Renal cortical epithelial cell (primary cell): ENCODE measurements at places on chromosomes 11 and 22.
A peak's percentile ranks its signal among the peaks of the same experiment; 100 is the strongest.

GRCh38 chr22:33386270-33386669 lies 328.1 kb upstream of the SYN3 start:
- DNase-seq = peak; percentile 17

DNA sequence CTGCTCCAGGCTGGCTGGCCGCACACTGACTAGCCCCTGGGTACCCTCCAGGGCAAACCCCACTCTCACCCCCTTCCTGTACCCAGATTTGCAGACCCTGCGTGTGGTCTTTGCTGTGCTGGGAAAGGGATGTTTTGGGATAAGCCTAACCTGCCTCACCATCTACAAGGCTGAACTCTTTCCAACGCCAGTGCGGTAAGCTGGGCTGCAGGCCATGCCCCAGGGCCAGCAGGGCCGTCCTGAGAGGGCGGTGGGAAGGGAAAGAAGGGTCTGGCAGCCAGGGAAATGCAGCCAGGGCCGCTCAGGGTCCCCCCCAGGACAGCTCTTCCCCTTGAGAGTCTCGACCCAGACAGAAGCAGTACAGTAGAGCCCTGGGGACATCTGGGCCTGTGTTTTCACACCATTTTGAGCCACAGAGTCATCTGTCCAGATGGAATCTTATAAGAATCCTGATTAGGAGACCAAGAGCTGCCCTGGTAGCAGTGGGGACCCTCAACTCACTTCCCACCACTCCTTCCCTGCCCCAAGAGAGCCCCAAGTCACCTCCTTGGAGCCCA lies 22.4 kb upstream of the SLC22A12 start:
- DNase-seq = no peak

GRCh38 chr11:75815345-75816168 lies 547 bp downstream of the UVRAG start:
- DNase-seq = no peak

DNA sequence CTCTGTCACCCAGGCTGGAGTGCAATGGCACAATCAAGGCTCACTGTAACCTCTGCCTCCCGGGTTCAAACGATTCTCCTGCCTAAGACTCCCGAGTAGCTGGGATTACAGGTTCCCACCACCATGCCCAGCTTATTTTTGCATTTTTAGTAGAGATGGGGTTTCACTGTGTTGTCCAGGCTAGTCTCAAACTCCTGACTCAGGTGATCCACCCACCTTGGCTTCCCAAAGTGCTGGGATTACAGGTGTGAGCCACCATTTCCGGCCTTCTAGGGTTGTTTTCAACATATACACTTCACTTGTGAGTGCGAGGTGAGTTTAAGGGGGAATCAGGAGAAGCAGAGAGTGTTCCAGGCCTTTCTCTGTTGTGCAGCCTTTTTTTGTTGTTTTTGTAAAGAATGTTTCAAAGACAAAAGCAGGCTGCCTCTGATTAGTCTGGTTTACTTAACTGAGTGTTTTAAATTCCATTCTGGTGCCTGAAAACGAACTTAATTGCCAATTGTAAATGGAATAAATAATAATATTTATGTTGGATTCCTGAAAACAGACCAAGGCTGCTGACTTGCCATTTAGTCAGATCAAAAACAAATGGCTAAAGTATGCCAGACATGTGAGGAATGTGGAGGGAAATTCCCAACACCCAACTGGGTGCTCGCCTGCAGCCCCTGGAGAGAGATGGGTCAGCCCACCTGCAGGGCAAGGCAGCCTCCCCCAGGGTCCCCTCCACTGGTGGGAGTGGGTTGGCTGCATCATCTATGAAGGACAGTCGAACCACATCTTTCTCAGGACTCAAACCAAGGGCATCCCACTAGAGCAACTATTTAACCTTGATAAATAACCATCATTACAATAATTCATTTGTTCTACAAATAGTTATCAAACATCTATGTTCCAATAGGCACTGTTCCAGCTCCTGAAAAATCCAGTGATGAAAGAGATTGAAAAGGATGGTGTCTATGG lies 4.6 kb upstream of the RANGAP1 start:
- DNase-seq = peak; percentile 96

DNA sequence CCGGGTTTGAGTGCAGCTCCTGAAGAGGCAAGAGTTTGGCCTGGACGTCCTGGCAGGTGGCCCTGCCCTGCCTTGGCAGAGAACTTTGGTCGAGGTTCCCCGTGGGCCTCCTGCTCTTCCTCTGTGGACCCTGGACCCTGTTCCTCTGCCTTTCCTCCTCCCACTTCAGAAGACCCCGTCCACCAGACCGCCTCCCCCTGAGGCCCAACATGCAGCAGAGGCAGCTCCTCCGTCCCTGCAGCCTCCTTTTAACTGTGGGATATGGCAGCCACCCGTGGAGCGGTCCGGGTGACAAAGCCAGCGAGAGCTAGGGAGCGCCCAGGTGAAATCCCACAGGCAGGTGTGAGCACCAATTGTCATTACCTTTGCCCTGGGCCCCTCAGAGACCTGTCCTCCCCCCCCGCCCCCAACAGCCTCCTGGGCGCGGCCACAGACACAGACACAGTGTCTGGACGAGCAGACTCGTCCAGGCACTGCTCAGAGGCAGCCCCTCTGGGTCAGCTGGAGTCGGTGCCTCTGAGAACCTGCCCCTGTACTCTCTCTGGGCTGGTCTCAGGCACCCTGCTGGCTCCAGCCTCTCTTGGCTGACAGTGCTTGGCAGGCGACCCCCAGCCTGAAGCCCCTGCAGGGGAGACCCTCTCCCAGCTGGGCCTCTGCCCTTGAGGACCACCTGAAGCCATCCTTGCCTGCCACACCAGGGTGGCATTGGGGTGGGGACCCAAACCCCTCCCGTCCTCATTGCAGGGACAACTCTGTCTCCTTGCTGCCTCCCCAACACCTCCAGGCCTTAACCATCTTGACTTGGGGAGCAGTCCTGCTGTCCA lies 4.1 kb upstream of the PTDSS2 start:
- DNase-seq = no peak

GRCh38 chr11:22199243-22199642 lies 6.4 kb downstream of the ANO5 start:
- no peak for DNase-seq

- DNase-seq = no peak
Measured at GRCh38 chr11:65260756-65261590, 789 bp upstream of the POLA2 start.

DNA sequence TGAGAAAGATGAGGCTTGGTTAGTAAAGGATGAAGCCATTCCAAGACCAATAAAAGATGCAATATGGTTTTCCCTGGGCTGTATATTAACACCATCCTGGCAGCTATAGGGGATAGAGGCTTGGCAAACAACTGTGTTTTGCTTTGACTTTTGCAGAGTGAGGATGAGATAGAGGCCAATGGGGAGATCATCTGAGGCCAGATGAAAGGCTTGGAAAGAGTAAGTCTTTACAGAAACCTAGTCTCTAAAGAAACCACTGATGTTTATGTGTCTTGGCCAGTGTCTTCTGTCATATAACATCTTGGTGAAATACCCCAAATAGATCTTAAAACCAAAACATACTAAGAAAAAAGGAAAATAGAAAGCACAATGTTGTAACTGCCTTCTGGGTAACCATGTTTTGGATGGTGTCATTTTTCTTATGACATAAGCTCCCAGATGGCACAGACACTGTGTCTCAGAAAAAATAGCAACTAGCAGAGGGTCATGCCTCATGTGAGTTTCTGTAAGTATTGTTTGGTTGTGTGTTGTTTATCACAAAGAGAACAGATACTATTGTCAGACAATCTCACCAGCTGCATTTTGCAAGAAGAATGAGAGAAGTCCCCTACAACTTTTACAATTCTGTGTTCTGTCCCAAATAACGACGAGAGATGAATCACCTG lies 305.4 kb downstream of the ST3GAL4 start:
- DNase-seq = no peak

DNA sequence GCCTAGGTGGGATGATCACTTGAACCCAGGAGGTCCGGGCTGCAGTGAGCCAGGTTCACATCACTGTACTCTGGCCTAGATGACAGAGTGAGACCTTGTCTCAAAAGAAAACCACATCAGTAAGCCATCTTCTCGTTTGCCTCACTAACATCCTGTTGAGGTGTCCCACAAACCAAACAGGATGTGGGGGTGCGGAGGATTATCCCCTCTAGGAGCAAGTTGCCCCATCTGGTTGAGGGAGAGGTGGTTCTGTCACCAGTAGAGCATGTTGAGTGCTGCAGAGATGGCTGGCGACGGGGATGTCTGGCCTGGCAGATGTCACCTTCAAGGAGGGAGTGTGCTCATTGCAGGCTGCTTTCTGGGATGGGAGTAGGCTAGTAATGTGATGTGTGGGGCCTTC lies 72.4 kb downstream of the ZNRF3 start:
- no peak for DNase-seq

DNA sequence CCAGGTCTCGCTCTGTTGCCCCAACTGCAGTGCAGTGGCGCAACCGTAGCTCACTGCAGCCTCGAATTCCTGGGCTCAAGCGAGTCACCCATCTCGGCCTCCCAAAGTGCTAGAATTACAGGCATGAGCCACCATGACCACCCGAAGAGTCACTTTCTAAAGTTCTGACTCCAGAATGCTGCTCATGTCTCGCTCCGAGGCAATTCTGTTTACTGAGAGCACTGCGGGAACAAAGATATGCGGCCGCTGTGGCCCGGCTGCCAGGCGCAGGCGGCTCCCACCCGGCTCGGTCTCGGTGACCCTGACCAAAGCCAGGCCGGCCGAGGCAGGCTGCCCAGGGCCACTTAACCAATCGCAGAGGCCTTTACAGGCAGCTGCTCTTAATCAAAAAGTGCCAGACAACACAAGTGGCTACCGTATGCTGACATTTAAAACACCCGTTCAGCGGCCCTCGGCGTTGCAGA lies 78.7 kb downstream of the PHF21B start:
- peak; percentile 27 for DNase-seq

GRCh38 chr11:71342951-71343827 lies 90.8 kb upstream of the SHANK2 start:
- DNase-seq = peak; percentile 21

GRCh38 chr22:35257002-35257320 lies 332 bp upstream of the HMGXB4 start:
- DNase-seq = no peak
